Activated T-cell treated with anti-CD3 and anti-CD28 coated beads, Interleukin-2, amount 50 U/mL, for 24 hours (primary cell): ENCODE measurements at places on chromosomes 2 and 18.
A peak's percentile ranks its signal among the peaks of the same experiment; 100 is the strongest.

- peak; percentile 81 for DNase-seq
Observed at GRCh38 chr2:181457741-181458425, 697 bp downstream of the ITGA4 start.

DNA sequence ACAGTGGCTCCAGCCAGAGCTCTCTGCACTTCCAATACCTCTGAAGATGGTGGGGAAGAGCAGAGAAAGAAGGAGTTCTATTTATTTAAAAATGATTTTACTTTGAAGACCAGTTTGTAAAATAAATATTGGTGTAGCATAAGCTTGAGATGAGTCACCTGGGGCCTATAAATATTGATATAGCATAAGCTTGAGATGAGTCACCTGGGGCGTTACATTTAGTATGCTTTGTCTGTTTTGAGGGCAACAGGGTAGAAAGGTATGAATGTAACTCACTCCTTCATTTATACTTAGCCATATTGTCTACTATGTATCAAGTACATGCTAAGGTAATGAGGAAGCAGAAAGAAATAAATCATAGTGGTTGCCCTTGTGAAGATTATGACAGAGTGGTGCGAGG, 7.7 kb upstream of the SULT1C4 start:
- no peak for DNase-seq

GRCh38 chr2:28618221-28619141, 122.6 kb downstream of the PLB1 start:
- DNase-seq: no peak

GRCh38 chr18:44672506-44672905, 8.2 kb upstream of the SETBP1 start:
- DNase-seq: no peak

DNA sequence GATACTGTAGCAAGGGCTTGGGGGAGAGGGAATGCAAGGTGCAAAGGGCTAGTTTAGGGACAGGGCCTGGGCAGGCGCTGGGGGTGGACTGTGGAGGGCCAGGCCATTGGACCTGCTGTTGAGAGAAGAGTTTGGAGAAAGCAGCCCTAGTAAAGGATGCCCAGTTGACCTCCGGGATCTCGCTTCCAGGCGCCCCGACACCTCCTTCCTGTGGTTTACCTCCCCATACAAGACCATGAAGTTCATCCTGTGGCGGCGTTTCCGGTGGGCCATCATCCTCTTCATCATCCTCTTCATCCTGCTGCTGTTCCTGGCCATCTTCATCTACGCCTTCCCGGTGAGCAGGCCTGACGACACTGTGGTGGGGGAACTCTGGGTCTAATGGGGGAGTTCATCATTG, 229.0 kb downstream of the DYSF start:
- no peak for DNase-seq

DNA sequence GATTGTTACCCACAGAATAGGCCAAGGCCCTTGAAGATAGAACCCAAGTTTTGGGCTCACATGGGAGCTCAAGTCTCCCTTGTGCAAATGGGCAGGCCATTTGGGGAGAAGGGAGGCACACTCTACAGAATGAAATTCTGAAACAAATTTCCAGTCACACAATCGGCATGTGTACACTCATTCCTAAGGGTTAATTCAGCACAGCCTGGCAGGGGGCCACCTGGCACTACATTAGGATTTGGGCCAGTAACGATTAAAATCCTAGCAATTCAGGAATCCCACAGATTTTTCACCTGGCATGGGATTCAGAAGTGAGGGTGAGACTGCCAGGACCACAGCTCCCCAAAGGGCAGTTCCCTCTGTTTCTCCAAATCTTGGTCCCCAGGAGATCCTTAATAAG, 46.4 kb downstream of the BMP10 start:
- no peak for DNase-seq

DNA sequence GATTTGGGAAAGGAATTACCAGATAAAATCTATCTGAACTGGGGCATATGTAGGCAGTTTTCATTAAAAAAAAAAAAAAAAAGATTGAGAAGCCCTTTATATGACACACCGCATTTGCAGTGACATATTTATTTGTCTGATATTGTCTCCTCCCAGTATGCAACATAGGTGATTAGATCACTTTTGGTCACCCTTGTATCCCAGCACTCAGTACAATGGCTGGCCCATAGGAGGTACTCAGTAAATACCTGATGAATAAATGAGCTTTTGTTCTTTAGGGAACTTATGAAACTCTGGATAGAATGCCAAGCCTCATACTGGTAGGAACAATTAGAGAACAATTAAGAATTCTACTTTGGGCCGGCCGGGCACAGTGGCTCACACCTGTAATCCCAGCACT, 22.8 kb upstream of the E2F6 start:
- DNase-seq: no peak

- no peak for DNase-seq
Observed at GRCh38 chr2:208489687-208490086, 83.1 kb downstream of the PTH2R start.

- no peak for DNase-seq
Observed at GRCh38 chr18:50060822-50061221, 134.1 kb downstream of the MYO5B start.

DNA sequence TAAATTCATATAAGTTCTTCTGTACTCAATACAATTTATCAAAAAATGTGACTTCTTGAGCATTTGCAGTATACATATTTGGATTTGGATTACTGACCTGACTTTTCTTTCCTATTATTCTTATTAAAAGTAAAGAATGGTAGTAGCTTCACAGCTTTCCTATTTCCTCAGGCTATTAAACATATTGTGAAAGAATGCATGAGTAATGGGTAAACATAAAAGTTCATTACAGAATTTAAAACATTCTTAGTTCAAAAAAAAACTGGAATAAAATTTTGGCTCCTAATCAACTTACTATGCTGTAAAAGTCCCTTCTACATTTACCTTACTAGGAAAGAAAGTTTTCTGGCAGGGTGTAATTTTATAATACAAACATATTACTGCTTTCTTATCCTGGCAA, 27.3 kb upstream of the C2orf66 start:
- DNase-seq: no peak

- DNase-seq: no peak
Observed at GRCh38 chr2:61334466-61334865, 136.4 kb downstream of the USP34 start.

GRCh38 chr2:196535742-196536141, 103.8 kb upstream of the CCDC150 start:
- DNase-seq: no peak

DNA sequence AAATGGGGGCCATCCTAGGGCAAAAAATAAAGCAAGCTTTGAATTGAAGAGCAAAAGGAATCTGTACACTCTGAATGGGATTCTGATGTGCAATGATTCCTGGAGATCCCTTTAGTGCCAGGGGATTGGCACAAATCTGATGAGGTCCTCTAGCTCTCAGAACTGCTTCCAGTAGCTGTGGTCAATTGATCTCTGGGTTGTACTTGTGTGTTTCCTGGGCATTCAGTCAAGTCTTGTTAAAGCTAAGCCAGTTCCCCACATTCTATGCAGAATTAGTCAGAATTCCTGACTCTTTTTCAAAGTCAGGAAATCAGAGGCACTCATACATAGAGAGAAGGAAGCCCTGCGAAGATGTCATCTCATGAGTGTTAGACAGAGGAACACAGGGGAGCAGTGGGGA, 161.3 kb downstream of the DNER start:
- no peak for DNase-seq

DNA sequence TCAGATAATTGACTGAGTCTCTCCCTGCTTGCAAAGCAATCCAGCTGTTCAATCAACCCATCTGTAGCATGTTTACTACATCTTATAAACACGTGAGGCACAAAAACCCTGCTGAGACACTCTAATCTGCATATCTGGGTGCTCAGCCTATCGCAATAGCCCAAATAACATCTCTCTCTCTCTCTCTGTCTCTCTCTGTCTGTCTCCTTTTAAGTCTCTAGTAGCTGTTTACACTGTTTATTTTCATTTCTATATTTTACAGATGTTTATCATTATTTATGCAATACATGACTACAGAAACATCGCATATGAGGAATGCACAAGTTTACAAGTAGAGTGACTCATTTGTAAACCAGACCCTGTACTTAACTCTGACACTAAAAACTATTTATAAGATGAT, 422.1 kb upstream of the DSEL start:
- no peak for DNase-seq

GRCh38 chr18:55795101-55795669, 207.2 kb upstream of the TCF4 start:
- no peak for DNase-seq

- DNase-seq: no peak
Observed at GRCh38 chr2:171136024-171136423, 24.7 kb downstream of the TLK1 start.

DNA sequence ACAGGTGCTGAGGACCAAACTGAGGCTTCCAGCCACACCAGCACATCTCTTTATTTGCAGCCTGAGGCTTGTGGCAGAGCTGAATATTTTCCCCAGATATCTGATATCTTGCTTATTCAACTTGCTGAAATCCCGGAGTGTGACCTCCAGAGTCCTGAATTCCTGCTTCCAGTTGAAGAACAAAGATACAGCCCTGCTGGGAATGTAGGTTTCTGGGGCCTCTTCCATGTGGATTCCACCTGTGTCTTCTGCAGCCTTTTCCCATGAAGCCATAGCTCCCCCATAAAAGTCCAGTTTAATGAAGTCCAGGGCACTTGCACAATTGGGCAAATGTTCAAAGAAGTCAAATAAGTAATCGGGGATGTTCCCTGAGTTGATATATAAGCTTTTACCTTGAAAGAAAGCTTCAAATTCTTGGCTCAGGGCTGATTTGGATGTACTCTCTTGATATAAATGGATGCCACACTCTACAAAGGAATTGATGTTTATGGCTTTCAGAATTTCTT, 14.9 kb downstream of the NLRC4 start:
- no peak for DNase-seq

DNA sequence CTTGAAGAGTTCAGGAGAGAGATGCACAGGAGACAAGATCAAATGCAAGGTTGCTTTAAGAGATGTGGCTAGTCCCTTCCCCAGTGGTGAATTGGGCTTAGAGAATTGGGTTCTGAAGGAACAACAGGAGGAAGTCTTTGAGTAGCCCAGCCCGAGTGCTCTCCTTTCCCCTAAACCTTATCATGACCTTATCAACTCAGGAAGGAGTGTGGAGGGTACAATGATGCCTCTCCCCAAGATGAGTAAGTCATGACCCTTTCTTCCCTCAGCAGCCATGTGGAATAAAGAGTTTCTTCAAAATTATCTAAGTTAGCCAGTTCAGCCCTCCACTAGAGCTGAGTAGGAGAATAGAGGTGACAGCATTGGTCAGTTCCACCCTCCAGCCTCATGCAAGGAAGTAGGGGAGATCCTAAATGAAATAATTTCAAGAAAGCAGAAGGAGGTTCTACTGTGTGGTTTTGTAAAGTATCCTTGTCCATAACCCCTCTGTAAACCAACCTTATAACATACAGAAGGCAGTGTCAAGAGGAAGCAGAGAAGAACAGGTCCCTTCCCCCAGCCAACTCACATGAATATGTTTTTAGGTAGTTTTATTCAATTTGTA, 88.4 kb downstream of the ARHGAP15 start:
- no peak for DNase-seq

DNA sequence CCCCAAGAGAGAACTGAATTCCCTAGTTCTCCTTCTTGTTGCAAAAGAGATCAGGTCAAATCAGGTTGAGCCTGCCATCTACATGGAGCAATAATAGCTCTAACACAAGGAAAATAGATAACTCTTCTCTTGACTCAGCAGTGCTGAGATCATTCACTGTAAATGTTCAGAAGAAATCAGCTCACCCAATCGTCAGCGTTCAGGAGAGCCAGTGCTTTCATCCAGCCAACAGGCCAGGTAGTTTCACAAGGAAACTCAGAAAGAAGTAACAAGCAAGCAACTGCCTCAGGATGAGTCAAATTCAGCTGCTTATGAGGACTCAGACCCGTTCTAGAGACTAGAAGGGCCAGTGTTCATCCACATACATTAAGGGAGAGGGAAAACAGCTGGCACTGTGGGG, 5.9 kb downstream of the LMAN2L start:
- DNase-seq: no peak

- no peak for DNase-seq
Observed at GRCh38 chr2:224986477-224986876, 55.8 kb downstream of the DOCK10 start.

DNA sequence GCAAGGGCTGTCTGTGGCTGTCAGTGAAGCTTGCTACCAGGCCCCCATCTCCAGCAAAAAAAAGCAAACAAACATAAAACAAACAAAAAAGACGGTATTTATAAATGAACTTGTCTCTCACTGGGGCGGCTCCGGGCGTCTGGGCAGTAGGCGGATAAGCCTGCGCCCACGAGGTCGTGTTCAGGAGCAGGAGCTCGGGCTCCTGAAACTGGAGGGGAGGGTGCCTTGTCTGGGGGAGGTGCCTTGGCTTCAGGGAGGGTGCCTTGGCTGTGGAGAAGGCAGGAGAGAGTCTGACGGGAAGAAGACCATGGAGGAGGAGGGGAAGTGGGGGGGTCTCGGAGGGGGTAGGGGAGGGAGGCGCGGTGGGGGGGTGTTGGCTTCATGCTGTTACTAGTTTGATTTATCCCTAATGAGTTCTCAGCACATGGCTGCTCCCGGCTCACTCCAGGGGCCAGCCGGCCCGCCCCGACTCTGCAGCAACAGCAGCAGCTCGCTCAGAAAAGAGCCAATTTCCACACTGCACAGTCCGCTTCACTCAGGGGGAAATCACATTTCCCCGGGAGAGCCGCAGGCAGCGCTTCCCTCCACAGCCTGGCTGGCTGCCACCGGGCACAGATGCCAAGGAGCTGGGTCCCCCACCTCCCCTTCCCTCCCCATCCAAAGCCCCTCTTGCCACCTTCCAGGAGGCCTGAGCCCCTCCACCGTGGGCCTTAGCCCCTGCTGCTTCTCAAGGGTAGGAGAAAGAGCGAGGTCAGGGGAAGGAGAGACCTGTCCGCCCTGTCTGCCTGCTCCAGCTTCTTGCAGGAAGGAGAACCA, 38.7 kb downstream of the PSD4 start:
- no peak for DNase-seq

GRCh38 chr2:4354678-4355077, 651.3 kb downstream of the DCDC2C start:
- DNase-seq: no peak

DNA sequence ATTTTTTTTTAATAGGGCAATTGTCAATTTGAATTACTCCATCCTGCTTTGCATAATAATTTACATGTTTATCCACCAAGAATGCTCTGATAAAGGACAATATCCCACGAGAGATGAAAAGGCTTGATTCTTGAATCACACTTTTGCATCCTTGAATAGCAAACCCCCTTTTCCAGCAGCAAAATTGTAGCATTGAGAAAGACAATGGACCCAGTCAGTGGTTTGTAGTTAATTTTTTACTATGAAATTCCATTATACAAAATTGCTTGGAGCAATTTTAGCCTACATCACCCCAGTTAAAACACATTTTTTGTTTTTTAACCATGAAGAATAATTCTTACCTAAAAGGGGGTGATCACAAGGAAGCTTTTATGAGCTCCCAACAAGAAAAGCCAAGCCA, 255.1 kb downstream of the RND3 start:
- no peak for DNase-seq

DNA sequence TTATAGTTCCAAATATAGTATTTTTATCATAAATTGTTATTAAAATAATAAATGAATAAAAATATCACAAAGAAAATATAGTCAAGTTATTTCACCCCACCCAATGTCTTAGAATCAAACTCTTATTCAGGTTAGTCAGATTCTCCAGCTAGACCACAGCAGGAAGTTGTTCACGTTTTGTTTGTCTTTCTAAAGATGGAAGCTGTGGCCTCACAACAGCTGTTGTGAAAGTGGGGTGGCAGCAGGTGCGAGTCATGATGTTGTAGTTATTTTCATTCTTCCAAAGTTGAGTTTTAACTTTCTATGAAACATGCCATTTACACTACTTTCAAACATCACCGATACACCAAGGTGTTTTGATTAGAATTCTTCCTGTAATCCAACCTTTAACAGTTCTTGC, 272.9 kb downstream of the SLC8A1 start:
- no peak for DNase-seq
